ENCODE measurements at places on chromosomes 7 and 10.

- DNase-seq: no peak
These were observed 25.3 kb downstream of the CHCHD3 start for GRCh38 chr7:133056370-133057238.

- DNase-seq: no peak
These were observed 103.1 kb upstream of the PLXDC2 start for GRCh38 chr10:19713159-19713558.

- no peak for DNase-seq
These were observed 9.5 kb upstream of the C10orf71 start for GRCh38 chr10:49289480-49289879.

GRCh38 chr10:13894412-13895093 lies 307.8 kb downstream of the PRPF18 start:
- DNase-seq: no peak

DNA sequence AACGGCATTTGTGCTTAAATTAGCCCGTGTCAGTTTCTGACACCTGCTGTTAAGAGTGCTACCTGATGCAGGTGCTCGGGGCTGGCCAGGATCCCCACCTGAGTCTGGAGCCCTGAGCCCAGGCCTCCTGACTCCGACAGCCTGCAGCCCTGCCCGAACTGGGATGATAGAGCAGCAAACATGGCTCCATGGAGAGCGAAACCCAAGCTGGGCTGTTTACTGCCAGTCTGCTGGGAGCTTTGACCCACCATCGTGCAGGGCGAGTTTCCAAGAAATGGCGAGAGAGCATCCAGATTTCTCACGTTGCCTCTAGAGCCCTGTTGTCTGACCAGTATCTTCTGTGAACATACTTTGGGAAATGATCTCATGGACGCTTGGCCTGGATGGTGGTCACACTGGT lies 66.2 kb downstream of the MGMT start:
- DNase-seq: no peak

DNA sequence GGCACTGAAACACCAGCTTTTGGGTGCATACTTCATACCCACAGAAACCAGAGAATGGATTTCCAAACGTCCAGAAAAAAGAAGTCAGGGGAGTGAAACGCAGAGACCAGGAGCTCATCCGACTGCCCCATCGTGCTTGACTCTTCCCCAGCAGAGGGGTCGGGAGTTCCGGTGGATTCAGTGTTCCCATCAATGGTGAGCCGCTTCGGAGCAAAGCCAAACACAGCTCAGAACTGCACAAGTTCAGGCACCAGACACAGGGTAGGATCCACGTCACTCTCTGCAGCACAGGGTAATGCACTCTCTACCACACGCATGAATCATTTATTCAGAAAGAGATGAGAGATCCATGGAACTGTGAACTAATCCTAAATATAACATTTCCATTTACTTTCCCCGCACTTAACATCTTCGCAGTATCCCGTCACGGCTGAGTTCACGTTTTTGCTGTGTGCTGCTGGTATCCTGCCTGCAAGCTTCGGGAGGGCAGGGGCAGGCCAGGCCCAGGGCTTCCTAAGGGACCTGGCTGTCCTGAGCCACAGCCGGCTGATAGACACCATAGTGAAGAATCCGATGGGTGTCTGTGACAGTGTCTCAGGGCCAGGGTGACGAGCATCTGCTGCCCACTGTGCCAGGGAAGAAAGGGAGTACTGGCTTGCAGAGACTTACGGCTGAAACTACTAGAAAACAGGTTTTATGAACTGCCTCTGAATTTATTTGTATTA lies 545.3 kb downstream of the PTPRN2 start:
- DNase-seq: no peak

DNA sequence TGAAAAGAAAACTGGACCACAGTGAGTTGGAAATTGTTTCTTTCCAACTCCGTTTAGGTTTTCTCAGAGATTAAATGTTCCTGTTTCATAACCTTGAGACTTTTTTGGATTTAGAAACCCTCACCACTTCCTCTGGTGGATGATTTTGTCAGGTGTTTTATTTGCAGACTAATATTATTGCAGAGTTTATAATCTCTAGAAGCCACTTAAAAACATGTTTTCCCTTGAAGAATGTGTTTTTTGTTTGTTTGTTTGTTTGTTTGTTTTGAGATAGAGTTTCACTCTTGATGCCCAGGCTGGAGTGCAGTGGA lies 520 bp upstream of the MICU1 start:
- DNase-seq: no peak
